Stimulated activated CD8-positive, alpha-beta memory T cell treated with anti-CD3 and anti-CD28 coated beads, Interleukin-7, amount 100 ng/mL, for 1 hour (primary cell): ENCODE measurements at places on chromosomes 2 and 18.
A peak's percentile ranks its signal among the peaks of the same experiment; 100 is the strongest.

DNA sequence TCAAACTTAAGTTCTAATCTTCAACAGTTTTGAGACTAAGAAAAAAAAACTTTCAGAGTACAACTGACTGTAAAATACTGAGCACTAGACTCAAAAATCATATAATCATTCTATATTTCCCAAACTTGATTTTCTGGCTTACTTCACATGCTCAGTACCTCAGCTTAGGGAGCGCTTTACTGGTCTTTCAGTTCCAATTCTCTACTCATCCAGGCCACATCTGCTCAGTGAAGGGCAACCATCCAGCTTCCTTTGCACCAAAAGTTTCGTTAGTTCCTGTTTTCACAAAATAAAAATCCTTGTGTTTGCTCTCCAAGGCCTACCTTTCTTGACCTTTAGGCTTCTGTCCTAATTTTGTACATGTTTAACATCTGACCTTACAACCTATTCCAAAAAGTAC lies 287.6 kb upstream of the LRRTM1 start:
- DNase-seq = no peak

GRCh38 chr18:3852321-3852720 lies 402.3 kb downstream of the TGIF1 start:
- DNase-seq = no peak

DNA sequence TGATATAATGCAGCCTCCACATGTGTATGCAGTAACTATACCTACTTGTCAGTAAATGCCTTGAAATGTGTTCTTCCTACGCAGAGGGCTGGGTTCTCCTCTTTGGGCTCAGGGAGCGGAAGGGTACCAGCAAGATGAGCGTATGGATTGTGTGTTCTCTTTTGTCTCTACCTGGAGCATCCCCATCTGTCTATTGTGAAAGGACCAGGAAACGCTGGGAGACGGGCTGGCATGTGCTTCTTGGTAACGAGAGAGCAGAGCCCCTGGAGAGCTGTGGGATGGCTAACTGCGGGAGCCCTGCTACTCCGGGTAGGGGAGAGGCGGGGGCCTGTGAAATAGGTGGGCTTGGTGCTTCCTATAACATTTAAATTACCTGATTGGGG lies 80.9 kb downstream of the BCL2 start:
- no peak for DNase-seq

DNA sequence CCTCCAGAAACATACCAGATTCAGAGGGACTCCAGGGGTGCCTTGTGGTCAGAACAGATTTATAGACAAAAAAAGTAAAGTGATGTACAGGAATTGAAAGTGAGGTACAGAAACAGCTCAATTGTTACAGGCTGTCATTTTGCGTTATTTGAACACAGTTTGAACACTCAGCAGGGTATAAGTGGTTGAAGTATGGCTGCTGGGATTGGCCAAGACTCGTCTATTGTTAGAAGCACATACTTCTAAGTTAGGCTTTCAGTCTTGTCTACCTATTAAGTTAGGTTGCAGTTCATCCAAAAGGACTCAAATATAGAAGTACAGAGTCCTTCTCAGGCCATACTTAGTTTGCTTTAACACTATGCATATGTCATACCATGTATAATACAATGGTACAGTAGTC lies 21.0 kb upstream of the GRB14 start:
- no peak for DNase-seq

GRCh38 chr2:241159116-241159515 lies 8.8 kb downstream of the PPP1R7 start:
- DNase-seq = no peak

DNA sequence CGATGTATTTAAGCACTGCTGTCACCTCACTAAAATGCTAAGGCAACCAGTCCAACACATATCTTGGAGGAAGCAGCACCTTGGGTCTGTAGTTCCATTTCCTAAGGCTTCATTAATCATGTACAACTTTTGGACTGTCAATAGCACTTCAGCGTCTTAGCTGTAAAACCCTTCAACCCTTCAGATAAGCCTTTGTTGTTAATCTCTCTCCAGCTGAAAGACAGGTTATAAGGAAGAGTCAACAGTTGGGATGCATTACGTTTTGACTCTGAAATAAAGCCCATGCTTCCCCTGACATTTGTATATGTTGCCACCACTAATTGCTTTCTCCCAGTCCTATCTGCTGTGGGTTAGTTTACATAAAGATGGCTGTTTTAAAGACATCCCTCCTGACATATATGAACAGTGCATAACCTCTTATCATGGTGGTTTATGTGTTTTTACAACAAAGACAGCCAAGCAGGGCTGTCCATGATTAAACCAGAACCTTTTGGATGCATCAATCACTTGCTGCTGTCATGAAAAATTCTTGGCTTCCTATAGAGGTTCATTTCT lies 81.5 kb downstream of the EPHA4 start:
- DNase-seq = no peak

GRCh38 chr2:85770786-85771409 lies 17.1 kb downstream of the ATOH8 start:
- DNase-seq = no peak

GRCh38 chr2:143524559-143525401 lies 395.6 kb downstream of the ARHGAP15 start:
- no peak for DNase-seq

- DNase-seq = no peak
Measured at GRCh38 chr2:43255296-43255910, 29.0 kb upstream of the ZFP36L2 start.

DNA sequence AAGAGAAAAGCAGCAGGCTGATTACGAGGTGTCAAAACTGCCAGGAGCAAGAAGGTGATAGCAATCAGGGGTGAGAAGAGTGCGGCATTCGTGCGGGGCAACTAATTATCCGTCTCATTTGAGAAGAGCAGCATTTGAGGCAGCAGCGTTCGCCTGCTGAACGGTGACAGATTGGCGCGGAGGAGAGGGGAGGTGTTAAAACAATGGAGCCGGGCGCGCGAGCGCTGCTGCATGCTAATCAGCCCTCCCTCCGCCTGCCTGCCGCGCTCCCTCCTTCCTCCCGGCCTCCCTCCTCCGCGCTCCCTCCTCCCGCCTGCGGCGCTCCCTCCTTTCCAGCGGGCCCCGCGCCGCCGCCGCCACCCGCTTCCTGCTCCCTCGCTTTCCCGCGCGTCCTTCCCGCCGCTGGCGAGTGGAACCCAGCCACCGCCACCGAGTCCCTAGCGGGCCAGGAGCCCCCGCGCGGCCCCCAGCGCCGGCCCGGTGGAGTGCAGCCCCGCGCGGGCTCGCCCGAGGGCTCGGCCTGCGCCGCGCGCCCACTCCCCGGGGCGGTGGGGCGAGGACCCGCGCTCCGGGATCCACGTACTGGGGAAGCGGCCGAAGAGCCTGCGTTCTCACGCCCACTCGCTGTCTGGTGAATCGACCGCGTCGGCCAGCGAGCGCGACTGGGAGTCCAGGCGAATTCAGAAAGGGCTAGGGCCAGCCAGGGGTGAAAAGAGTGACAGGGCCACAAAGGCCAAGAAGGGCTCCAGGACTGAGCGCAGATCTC lies 69.5 kb upstream of the PSMD14 start:
- DNase-seq = peak; percentile 36

- DNase-seq = no peak
Measured at GRCh38 chr2:122021941-122022340, 266.5 kb downstream of the TSN start.

GRCh38 chr2:100198461-100199230 lies 56.3 kb upstream of the AFF3 start:
- DNase-seq = no peak

DNA sequence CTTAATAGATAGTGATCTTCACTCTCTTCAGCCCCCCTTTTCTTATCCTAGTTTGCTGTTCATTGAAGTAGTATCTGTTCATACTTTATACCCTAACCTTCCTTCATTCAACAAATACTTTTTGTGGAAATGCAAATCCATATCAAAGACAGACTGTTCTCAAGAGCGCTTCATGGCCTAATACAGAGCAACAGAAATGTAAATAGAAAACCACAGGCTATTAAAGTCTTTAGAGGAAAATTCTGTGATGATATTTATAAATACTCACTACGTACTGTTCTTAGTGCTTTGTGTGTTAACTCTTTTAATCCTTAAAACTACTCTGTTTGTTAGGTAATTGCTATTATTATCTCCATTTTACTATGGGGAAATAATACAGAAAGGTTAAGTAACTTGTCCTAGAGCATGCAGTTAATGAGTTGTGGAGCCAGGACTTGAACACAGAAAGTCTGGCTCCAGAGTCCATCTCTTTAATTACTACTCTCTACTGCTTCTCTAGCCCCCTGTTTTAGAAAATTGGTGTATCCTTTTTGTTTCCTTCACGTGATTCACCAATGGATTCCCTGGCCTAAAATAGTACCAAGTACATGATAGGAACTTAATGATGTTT lies 2.9 kb downstream of the MDH1 start:
- no peak for DNase-seq

DNA sequence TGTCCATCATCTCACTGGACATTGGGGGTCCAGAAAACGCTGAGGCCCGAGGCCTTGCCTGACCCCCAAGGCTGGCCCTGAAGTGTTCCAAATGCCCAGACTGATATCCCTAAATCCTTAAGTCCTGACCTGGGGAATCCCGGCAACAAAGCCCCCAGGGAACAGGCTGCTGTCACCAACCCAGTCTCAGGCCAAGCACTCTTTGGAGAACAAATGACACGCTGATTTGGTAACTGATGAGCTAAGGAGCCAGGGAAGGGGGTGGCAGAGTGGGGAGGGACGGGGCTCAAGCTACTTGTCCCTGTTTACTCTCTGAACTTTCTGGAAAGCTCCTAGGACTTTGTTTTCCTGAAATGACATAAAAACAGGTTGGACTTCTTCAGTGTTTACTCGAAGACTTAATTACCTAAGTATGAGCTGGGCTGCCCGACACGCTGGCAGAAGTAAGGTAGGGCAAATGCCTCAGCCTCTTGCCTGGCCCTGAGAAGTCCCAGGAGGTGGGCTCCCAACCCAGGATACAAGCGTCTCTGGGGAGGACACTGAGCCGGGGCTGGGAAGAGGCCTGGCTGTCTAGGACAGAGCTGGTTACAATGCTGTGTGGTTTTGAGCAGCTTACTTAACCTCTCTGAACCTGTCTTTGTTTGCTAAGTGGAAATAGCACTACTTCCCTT lies 105.5 kb upstream of the GLI2 start:
- DNase-seq = no peak

- no peak for DNase-seq
Measured at GRCh38 chr18:67142604-67143003, 373.9 kb downstream of the DSEL start.

- DNase-seq = no peak
Measured at GRCh38 chr2:178909507-178909906, 102.3 kb upstream of the TTN start.

DNA sequence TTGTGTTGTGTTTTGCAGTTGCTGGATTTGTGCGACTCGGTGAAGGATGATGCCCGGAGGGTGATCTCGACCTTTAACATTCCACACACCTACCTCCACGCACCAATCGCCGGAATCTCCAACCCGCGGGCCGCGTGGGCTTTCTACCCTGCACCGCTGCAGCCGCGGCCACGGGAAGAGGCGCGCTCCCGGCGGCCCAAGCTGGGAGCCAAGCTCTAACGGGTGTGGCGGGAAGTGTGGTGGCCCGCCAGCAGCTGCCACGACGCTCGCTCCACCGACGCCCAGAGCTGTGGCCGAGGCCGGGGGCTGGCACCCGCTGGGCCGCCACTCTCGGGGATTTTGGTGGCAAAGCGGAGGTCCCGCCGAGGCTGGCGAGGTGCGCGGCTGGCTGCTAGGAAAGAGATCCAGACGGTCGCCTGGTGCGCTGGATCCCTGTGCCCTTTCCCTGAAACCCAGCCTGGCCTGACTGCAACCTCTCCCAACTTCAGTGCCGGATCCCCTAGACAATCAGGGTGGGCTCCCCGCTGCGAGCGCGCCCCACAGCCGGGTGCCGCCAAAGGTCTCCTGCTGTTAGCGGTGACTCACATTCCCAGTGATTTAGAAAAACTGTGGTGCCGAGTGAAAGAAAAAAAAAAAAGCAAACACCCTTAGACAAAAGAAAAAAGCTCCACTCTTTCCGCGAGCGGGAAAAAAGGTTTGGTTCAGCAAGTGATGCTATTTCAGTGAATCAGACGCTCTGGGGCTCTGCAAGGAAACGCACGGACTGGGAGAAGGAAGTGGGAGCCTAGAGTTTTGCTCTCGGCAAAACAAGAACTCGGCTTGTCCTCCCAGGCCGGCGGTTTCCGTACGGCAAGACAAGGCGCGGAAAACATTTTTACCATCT lies 2.9 kb upstream of the BCL2L11 start:
- no peak for DNase-seq

GRCh38 chr2:79994161-79994560 lies 310.4 kb downstream of the LRRTM1 start:
- no peak for DNase-seq

DNA sequence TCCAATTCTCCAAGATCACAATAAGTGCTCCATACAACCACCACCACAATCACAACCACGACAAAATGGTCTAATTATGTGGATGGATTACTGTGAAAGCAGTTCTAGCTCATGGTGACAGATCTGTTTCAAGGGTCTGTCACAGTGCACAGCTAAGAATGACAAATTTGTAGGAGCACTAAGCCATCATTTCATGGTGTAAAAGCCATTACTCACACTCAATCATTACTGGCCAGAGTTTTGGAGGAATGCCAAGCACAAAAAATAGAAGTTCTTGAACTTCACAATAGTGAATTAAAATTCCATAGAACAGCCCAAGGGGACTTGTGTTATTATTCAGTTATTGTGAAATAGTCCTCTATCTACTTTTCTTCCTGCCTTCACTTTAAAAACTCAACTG lies 2.3 kb downstream of the CPS1 start:
- DNase-seq = no peak

DNA sequence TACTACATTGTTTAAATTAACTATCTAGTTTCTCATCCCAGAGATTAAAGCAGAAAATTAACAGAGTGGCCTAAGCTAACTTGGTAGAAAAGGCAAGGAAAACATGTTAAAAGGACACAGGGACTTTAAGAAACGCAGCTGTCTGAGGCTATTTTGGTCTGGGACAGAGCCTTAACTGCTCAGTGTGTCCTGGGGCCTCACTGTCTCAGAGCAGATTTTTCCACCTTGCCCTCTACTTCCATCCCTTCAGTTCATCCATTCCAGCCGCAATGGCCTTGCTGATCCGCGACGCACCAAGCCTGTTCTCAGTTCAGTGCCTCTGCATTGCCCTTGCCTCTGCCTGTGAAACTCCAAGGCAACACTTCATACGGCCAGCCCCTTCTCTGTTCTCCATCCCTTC lies 114.9 kb upstream of the OSR1 start:
- no peak for DNase-seq

DNA sequence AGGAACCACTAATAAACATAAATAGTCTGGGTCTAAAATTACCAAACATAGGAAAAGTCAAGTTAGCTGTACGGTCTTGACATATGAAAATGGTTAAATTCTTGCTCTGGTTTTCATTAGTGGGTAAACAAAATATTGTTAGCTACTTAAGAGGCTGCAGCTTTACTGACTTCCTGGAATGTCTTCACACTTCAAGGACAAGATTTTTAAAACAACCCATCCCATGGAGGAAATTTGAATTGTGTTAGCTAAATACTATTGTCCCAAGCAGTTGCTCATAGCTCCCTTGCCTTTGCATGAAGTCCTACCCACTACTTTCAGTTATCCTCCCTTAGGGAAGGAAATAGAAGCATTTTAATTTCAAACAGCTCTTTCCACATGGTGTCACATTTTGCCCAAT lies 128.5 kb downstream of the EPHA4 start:
- no peak for DNase-seq
